ENCODE measurements at places on chromosomes 1 and 21.

- no peak for DNase-seq
Observed at GRCh38 chr1:199641531-199641930, 386.0 kb upstream of the NR5A2 start.

- no peak for DNase-seq
Observed at GRCh38 chr21:35053356-35054096, 4.4 kb upstream of the RUNX1 start.

- peak; percentile 50 for DNase-seq
Observed at GRCh38 chr1:162168261-162168660, 98.8 kb downstream of the NOS1AP start.

DNA sequence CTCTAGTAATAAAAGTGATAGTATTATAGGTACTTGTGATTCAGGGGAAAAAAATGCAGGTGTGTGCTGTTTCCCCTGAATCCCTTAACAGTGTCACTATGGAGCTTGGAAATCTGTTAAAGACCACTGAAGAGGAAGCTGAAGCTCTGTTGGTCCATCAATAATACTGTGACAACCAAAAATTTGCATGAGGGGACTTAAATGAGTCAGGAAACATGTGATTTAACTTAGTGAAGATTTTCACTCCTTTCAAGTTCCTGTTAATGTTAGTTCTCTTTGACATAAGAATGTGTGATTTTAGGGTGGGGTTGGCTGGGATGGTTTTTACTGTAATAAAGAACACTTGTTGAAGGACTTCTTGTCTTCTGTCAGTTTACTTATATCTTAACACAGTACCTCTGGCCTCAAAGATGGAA is 32.0 kb downstream of the VANGL2 start:
- DNase-seq: no peak

DNA sequence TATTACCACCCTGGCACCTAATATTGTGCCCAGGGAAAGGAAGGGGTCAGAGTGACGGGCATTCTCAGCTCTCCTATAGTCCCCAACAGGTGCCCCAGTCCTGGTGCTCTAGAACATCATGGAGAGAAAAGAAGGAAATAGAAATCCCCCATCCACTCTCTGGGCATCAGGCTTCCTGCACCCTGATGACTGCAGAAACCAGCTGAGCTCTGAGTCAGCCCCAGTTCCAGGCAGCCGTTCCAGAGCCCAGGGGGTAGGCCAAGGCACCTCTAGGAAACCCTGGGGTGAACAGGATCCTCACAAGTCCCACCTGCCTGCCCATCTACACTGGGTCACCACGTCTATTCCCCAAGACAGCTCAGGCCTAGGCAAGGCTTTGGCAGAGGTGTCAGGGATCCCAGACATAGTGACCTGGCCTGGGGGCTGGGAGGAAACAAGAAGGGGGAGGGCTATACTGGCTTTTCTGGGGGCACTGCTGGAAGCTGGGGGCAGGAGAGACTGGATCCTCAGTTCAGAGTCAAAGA is 709 bp downstream of the NECTIN4 start:
- no peak for DNase-seq

- DNase-seq: no peak
Observed at GRCh38 chr1:151846062-151846568, 6.5 kb upstream of the C2CD4D start.
